ENCODE measurements at places on chromosomes 3 and 15. TPM values are rescaled to one million over a fixed set of nuclear protein-coding genes. Genes with fewer than 3 reads are reported as not detected.

The SEC22C gene
- total RNA-seq, result 24.4 TPM

The ITIH1 gene
- 1.9 TPM for total RNA-seq

The CCDC12 gene
- 21.3 TPM for total RNA-seq

The RTP1 gene
- total RNA-seq, result not detected

The CHRFAM7A gene
- 2.3 TPM for total RNA-seq

The PDE12 gene
- total RNA-seq, result 9.5 TPM

The SERPINI2 gene
- 310 TPM for total RNA-seq

The CHCHD4 gene
- total RNA-seq, result 5.9 TPM

The KLHL6 gene
- total RNA-seq, result 0.20 TPM

The GOLGA6B gene
- not detected for total RNA-seq

GRCh38 chr3:122513386-122514122 lies 1.2 kb downstream of the KPNA1 start:
- no peaks in the 10 kb centered on the region for H3K36me3 ChIP-seq
- H3K4me1 ChIP-seq, result peaks cover 11% of the 10 kb centered on the region
- H3K27me3 ChIP-seq, result no peaks in the 10 kb centered on the region
- H3K27ac ChIP-seq, result peak overlapping the region; percentile 92
- no peak for DNase-seq

- no peaks in the 10 kb centered on the region for H3K4me1 ChIP-seq
- H3K36me3 ChIP-seq, result no peaks in the 10 kb centered on the region
- H3K4me3 ChIP-seq, result no peak overlapping the region
- no peaks in the 10 kb centered on the region for H3K27me3 ChIP-seq
- no peak overlapping the region for H3K27ac ChIP-seq
Observed at GRCh38 chr15:83422081-83422480, 25.1 kb upstream of the SH3GL3 start.

DNA sequence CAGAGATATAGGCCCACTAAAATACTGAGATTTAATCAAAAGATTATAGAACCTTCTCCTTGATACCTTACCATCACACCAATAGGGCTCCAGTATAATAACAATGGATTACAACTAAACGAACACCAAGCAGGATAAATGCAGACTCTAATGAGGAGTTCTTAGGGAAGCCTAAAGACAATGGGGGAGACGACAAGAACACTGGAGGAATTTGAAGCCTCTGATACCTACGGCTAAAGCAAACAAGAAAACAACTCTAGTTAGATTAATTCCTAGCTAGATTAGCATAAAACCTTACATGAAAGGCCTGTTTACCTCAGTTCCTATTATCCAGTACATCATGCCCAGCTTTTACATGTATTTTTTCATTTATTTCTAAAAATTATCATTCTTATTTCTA lies 35.1 kb downstream of the NGLY1 start:
- H3K27me3 ChIP-seq, result no peaks in the 10 kb centered on the region
- H3K36me3 ChIP-seq, result peaks cover 21% of the 10 kb centered on the region
- H3K27ac ChIP-seq, result no peak overlapping the region
- no peak overlapping the region for H3K4me3 ChIP-seq

DNA sequence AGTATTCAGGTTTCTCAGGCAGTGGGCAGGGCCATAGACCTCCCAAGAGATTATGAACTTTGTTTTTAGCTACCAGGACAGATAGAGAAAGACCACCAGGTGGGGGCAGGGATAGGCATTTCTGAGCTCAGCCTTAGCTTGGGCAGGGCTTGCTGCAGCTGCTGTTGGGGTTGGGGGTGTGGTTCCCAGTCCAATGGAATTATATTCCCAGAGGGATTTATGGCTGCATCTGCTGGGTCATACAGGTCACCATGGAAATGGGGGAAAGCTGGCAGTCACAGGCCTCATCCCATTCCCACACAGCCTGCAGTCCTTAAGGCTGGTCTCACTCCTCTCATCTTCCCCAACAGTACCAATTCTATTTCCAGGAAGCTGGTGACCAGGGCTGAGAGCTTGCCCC lies 144.6 kb upstream of the ZPLD1 start:
- H3K4me1 ChIP-seq, result no peaks in the 10 kb centered on the region
- H3K27me3 ChIP-seq, result no peaks in the 10 kb centered on the region
- no peak for DNase-seq

- H3K36me3 ChIP-seq, result no peaks in the 10 kb centered on the region
- peak; percentile 30 for DNase-seq
- no peak overlapping the region for H3K4me3 ChIP-seq
- peak overlapping the region; percentile 85 for H3K27ac ChIP-seq
- no peaks in the 10 kb centered on the region for H3K4me1 ChIP-seq
- H3K27me3 ChIP-seq, result no peaks in the 10 kb centered on the region
Observed at GRCh38 chr3:13452490-13453335, 27.4 kb upstream of the HDAC11 start.

DNA sequence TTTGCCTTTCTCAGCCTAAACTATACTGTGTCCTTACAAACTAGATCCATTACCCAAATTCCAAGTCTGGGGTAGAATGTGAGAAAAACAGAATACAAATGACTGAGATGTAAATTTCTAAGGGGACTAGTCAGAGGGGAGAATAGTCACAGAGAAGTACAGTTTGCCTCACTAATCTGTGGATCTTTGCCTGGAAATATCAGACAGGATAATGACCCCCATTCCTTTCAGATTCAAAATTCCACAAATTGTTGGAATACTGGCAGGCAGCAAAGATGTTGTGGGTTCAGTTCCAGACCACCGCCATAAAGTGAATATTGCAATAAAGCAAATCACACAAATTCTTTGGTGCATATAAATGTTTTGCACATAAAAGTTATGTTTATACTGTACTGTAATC lies 762.8 kb upstream of the NR2F2 start:
- H3K36me3 ChIP-seq, result no peaks in the 10 kb centered on the region
- H3K4me1 ChIP-seq, result no peaks in the 10 kb centered on the region
- H3K27me3 ChIP-seq, result no peaks in the 10 kb centered on the region
- no peak overlapping the region for H3K4me3 ChIP-seq

- no peak overlapping the region for H3K4me3 ChIP-seq
- H3K36me3 ChIP-seq, result no peaks in the 10 kb centered on the region
- H3K4me1 ChIP-seq, result no peaks in the 10 kb centered on the region
Observed at GRCh38 chr3:7309641-7310102, 448.8 kb downstream of the GRM7 start.

- DNase-seq, result no peak
- no peaks in the 10 kb centered on the region for H3K36me3 ChIP-seq
- peaks cover 6% of the 10 kb centered on the region for H3K4me1 ChIP-seq
- H3K27ac ChIP-seq, result no peak overlapping the region
- no peak overlapping the region for H3K4me3 ChIP-seq
- H3K27me3 ChIP-seq, result no peaks in the 10 kb centered on the region
Observed at GRCh38 chr3:194267744-194268653, 83.1 kb downstream of the CPN2 start.

DNA sequence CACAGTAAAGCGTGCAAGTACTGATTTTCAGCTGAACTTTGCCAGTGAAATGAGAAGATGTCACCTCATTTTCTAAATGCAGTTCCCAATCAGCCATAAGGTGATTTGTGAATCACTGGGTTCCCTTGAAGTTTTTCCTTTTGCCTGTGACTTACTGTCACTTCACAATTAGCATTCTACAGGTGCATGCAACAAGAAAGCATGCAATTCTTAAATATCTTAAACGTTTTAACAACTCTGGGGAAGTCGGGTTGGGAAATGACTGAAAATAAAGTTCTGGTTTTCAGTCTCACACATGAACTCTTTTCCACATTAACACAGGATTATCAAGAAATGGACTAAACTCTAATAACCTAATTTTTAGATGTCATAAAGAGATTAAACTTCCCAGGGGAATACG lies 5.2 kb downstream of the GSK3B start:
- H3K27me3 ChIP-seq, result no peaks in the 10 kb centered on the region
- H3K36me3 ChIP-seq, result no peaks in the 10 kb centered on the region
- H3K4me3 ChIP-seq, result no peak overlapping the region
- DNase-seq, result no peak
- H3K27ac ChIP-seq, result no peak overlapping the region

GRCh38 chr3:51673181-51673801 lies 2.2 kb downstream of the TEX264 start:
- no peaks in the 10 kb centered on the region for H3K27me3 ChIP-seq
- no peak overlapping the region for H3K27ac ChIP-seq
- no peak overlapping the region for H3K4me3 ChIP-seq
- peaks cover 6% of the 10 kb centered on the region for H3K4me1 ChIP-seq
- no peak for DNase-seq

DNA sequence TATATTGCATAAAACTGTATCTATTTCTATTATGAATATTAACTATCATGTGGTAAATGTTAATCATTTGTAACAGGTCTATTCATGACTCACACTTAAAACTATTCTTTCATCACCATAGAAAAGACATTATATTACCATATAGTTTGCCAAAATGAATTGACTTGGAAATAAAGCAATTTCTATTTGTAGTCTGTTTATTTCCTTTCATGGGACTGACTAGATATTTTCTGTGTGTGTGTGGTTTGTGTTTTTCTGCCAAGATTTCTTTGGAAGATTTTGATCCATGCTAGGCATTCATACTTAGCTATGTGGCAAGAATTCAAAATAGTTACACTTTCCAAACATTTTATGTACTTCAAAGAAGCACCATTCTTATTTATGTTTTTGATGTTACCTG lies 522.5 kb upstream of the AGTR1 start:
- no peaks in the 10 kb centered on the region for H3K27me3 ChIP-seq
- no peaks in the 10 kb centered on the region for H3K4me1 ChIP-seq
- H3K27ac ChIP-seq, result no peak overlapping the region
- no peak for DNase-seq

GRCh38 chr3:67076607-67077006 lies 78.5 kb downstream of the KBTBD8 start:
- no peak overlapping the region for H3K4me3 ChIP-seq
- no peak for DNase-seq
- no peaks in the 10 kb centered on the region for H3K27me3 ChIP-seq
- H3K27ac ChIP-seq, result no peak overlapping the region
- H3K36me3 ChIP-seq, result no peaks in the 10 kb centered on the region

DNA sequence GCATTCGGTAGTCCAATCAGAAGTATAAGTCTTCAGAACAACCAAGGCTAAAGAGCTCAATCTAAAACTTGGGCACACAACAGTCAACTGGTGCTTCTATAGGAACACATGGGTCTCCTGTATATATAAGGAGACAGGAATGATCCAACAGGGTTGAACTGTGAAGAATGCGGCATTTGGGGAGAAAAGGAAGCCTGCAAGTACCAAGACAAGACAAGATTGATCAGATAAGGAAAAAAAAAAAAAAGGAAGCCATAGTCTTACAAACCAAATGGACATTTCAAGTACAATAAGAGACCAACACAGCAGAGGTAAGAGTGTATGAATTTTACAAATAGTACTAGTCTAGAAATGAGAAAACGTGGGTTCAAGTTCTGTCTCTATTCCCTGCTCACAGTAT lies 6.5 kb downstream of the CPEB1 start:
- no peaks in the 10 kb centered on the region for H3K36me3 ChIP-seq
- no peak for DNase-seq
- H3K4me1 ChIP-seq, result no peaks in the 10 kb centered on the region
- no peak overlapping the region for H3K4me3 ChIP-seq

- H3K4me1 ChIP-seq, result no peaks in the 10 kb centered on the region
- H3K36me3 ChIP-seq, result no peaks in the 10 kb centered on the region
Observed at GRCh38 chr3:77407441-77407840, 367.5 kb downstream of the ROBO2 start.

GRCh38 chr3:193124861-193125260 lies 116.2 kb upstream of the PLAAT1 start:
- H3K4me1 ChIP-seq, result no peaks in the 10 kb centered on the region
- H3K27ac ChIP-seq, result no peak overlapping the region

DNA sequence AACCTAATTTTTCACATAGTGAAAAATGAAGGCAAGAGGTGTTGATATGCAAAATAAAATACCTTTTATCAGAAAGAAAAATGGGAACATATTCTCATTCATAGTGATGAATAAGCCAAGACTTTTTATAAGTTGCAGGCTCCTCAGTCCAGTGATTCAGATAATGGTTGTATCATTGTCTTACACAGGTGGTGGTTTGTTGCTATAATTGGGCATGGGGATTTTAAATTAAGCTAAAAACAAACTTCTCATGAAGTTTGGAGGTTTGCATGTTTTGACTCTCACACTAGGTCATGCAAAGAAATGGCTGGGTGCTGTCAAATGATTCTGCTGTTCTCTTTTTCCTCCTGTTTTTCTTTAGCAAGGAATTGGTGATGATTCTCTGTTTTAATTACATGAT lies 60.8 kb upstream of the SKIL start:
- no peak for DNase-seq
- H3K27me3 ChIP-seq, result no peaks in the 10 kb centered on the region
- H3K4me3 ChIP-seq, result no peak overlapping the region
- H3K36me3 ChIP-seq, result no peaks in the 10 kb centered on the region
- no peaks in the 10 kb centered on the region for H3K4me1 ChIP-seq

- H3K27me3 ChIP-seq, result no peaks in the 10 kb centered on the region
- H3K4me1 ChIP-seq, result no peaks in the 10 kb centered on the region
- no peaks in the 10 kb centered on the region for H3K36me3 ChIP-seq
- H3K27ac ChIP-seq, result no peak overlapping the region
- no peak overlapping the region for H3K4me3 ChIP-seq
Observed at GRCh38 chr3:64739971-64740631, 52.3 kb upstream of the ADAMTS9 start.

DNA sequence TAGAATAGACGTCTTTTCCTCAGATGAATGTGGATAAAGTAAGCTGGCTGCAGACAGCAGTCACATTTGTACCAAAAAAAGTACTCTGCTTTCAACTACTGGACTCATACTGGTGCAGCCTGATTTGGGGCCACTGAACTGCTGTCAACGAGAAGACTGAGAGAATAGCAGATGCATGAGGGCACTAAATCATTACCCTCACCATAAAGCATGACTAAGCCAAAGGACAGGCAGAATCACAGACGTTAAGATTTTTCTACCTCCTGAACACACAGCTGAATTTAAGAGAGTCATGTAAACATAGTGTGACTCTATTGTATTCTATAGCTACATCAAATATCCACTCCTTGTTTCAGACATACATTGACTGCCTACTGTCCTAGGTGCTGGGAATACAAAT lies 67.8 kb upstream of the CDAN1 start:
- no peak overlapping the region for H3K4me3 ChIP-seq
- no peaks in the 10 kb centered on the region for H3K4me1 ChIP-seq
- no peak for DNase-seq

- peaks cover 8% of the 10 kb centered on the region for H3K4me1 ChIP-seq
- no peaks in the 10 kb centered on the region for H3K27me3 ChIP-seq
- peak; percentile 64 for DNase-seq
Observed at GRCh38 chr3:161104561-161105551, at the start of gene B3GALNT1. B3GALNT1 (minus strand) TSS chr3:161105349; CDS start chr3:161086754, 18,595 bp downstream.

DNA sequence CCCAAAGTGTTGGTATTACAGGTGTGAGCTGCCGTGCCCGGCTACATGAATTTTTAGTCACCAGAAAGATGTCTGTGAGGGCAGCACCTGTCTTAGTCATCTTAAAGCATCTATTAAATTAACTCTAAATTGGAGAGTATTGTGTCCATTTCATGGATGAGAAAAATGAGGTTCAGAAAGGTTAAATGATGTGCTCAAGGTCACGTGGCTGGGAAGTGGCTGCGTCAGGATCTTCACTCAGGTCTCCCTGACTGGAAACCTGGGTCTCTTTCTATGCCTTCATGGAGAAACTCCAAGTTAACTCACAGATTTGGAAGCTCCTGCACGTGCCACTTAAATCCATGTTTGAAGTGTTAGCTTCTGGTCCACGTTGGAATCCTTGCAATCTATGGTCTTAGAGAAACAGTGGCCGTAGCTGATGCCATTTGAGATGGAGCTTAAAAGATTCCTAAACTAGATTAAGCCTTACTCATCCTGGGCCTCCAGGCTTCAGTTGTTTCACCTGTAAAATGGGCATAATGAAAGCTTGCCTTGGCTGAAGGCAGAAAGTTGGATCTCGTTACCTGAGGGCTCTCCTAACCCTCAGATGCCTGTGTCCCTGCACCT lies 5.2 kb upstream of the TMEM40 start:
- DNase-seq, result no peak
- H3K4me1 ChIP-seq, result no peaks in the 10 kb centered on the region
- no peak overlapping the region for H3K27ac ChIP-seq
- H3K36me3 ChIP-seq, result no peaks in the 10 kb centered on the region

Data from pancreas (tissue), 10 donors.